Heart left ventricle (tissue), 16 donors: ENCODE measurements at places on chromosomes 2 and 18. TPM values are rescaled to one million over a fixed set of nuclear protein-coding genes. Genes with fewer than 3 reads are reported as not detected.

DNA sequence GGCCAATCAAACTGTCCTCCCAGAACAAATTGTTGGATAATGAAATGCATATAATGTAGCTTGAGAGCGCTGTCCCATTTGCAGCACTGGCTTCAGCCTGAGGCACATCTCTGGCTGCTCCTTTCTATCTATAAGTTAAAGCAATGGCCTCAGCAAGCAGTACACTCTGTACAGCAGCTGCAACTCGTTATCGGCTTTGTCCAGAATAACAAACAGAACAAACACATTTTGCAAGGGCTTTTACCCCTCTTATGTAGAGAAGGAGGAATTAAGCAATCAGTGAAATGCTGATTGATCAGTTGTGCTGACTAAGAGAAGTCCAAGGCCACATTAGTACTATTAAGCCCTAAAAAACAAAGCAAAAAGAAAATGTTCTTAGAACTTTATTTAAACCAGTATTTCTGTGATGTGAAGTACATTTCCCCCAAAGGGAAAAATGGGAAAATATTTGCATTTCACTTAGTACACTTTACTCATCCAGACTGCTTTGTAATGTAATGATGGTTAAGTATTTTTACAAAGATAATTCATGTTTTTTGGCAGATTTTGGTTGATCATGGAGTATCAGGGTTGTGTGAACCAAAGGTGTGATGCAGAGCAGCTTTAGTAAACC is 15.0 kb upstream of the CPS1 start:
- no peak for DNase-seq
- no peaks in the 10 kb centered on the region for H3K27me3 ChIP-seq
- H3K36me3 ChIP-seq: no peaks in the 10 kb centered on the region
- no peak overlapping the region for H3K4me3 ChIP-seq

- H3K27me3 ChIP-seq: no peaks in the 10 kb centered on the region
- H3K27ac ChIP-seq: no peak overlapping the region
- DNase-seq: no peak
- no peaks in the 10 kb centered on the region for H3K4me1 ChIP-seq
Observed at GRCh38 chr2:151067658-151068369, 193.8 kb downstream of the RBM43 start.

The PLGLB1 gene
- 2.4 TPM for total RNA-seq

DNA sequence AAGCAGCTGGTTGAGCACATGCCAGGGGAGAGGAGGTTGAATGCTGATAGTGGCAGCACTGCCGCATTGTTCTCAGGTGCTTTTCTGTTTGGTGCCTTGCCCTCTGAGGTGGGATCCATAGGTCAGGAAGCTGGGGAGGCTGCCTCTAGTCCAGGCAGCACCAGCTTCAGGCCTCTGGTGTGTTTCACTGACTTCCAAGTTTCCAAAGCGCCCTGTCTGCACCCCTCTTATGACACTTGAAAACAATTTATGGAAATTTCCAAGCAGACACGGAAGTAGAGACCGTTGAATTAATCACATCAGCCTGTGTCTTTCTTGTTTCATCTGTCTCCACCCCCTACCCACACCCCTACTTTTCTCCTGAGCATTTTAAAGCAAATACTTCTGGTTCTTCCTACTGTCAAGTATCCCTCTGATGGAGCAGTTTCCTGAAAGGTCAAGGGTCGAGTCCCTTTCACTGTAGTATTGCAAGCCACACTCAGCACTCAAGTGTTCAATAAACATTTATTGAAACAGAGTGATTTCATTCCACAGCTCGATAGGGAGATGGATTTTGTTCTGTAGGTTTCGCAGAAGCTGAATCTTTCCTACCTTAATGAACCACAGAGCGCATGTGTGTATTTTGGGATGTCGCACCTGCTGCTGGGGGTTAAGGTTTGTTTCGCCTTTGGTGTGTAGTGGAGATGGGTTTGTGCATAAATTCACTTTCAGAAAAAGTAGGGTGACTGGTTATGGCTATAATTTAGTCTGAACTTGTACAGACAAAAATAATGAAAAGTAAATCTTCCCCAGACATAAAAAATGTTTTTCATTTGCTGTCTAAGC is 21.4 kb downstream of the DGKD start:
- H3K27ac ChIP-seq: no peak overlapping the region
- DNase-seq: no peak
- no peaks in the 10 kb centered on the region for H3K36me3 ChIP-seq
- H3K27me3 ChIP-seq: no peaks in the 10 kb centered on the region
- H3K4me1 ChIP-seq: no peaks in the 10 kb centered on the region

- DNase-seq: no peak
- H3K36me3 ChIP-seq: no peaks in the 10 kb centered on the region
- no peaks in the 10 kb centered on the region for H3K27me3 ChIP-seq
- H3K4me1 ChIP-seq: peaks cover 3% of the 10 kb centered on the region
- no peak overlapping the region for H3K27ac ChIP-seq
- no peak overlapping the region for H3K4me3 ChIP-seq
Observed at GRCh38 chr2:2114707-2115245, 216.3 kb downstream of the MYT1L start.

The ASXL3 gene
- 4.5 TPM for total RNA-seq

The REG3A gene
- total RNA-seq: not detected

The CPO gene
- total RNA-seq: 0.28 TPM

DNA sequence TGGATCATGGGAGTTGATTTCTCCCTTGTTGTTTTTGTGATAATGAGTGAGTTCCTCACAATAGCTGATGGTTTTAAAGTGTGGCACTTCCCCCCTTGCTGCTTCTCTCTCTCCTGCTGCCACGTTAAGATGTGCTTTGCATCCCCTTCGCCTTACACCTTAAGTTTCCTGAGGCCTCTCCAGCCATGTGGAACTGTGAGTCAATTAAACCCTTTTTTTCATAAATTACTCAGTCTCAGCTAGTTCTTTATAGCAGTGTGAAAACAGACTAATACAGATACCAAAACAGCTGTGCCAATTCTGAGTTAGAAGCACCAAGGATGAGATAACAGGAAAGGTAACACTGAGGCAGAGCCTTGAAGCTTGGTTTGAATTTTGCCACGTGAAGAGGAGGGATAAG is 44.7 kb downstream of the ITSN2 start:
- no peak overlapping the region for H3K27ac ChIP-seq
- H3K27me3 ChIP-seq: no peaks in the 10 kb centered on the region
- H3K4me3 ChIP-seq: no peak overlapping the region
- no peak for DNase-seq
- H3K36me3 ChIP-seq: no peaks in the 10 kb centered on the region

The CABYR gene
- total RNA-seq: 0.45 TPM

DNA sequence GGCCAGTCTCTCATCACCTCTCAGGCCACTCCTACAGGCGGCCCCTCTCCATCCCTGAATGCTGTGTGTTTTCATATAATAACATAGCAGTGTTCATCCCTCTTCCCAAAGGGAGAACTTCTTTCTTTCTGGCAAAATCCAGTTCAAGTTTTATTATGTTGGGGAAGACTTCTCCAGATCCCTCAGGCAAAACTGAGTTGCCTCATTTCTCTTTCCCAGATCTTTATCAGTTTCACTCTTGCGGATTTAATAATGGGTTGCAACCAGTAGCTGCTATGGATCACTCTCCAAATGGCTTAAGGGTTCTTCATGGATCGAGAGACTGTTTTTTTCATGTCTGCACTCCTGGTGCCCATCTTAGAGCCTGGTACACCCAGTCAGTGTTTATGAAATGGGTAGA is 129.9 kb downstream of the FHOD3 start:
- DNase-seq: no peak
- H3K36me3 ChIP-seq: no peaks in the 10 kb centered on the region
- no peaks in the 10 kb centered on the region for H3K27me3 ChIP-seq
- no peaks in the 10 kb centered on the region for H3K4me1 ChIP-seq
- H3K27ac ChIP-seq: no peak overlapping the region
